ENCODE measurements at places on chromosomes 3 and 15.

GRCh38 chr15:58731756-58732535 lies 17.6 kb downstream of the ADAM10 start:
- no peak for DNase-seq

DNA sequence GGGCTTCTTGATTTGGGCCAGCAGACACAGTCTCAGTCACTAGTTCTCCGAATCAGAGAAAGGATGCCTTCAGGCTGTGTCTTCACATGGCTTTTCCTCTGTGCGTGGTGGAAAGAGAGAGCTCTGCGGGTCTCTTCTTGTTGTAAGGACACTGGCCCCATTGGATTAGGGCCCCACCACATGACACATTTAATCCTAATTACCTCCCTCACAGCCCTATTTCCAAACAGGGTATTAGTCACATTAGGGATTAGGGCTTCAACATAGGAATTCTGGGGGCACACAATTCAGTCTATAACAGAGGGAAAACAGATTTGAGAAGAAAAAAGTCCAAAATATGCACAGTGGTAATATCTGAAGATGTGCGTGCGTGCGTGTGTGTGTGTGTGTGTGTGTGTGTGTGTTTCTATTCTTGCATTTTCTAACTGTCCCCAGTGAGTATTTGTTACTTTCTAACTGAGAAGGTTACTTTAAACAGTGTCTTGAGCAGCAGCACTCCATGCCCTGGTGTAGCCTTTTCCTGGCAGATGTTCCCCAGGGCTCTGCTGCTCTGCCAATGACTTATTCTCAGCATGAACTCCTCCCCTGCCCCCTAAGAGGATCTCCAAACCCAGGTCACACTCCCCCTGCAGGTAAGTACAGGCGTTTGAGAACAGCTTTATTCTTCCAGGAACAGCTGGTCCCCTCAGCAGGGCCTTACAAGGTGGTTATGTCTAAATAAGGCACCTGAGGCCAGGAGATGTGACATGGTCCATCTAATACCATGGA lies 72.9 kb downstream of the RPL39L start:
- DNase-seq = no peak

DNA sequence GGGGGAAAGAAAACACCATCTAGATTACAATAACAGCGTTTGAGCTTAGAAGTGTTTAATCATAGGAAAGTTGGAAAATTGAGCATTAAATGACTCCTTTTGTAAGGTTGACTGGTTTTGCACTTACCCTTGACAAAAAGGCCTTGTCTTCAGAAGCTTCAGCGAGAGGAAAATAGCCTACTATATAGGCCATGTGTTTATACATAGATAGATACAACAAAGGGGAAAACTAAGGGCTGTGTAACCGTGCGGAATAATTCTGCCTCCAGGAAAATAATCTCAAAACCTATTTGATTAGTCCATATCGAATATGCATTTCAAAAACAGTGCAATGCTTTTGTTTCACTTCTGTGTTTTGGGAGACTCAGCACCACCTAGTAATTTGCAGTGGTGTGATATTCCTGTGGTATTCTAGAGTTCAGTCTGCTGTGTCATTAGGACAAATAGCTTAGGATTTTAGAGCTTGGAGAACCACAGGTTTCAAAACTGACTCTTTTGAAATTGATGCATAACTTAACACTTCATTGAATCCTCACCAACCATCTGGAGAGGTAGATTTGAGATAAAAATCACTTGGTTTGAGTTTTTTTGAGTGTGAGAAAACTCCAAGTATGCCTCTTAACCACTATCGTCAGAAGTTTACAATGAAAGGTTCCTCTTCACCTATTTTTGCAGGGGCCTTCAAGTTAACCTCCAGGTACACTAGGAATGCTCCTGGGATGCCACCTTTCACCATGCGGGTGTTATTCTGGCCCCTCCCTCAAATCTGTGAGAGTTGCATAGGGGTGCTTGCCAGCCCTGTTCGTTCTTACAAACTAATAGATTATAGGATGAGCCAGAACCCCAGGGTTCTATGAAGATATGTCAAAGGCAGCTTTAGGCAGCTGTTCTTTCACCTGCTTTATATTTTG lies 1.9 kb downstream of the ARHGAP31 start:
- DNase-seq = no peak

GRCh38 chr3:185715091-185715490 lies 109.8 kb downstream of the IGF2BP2 start:
- no peak for DNase-seq

DNA sequence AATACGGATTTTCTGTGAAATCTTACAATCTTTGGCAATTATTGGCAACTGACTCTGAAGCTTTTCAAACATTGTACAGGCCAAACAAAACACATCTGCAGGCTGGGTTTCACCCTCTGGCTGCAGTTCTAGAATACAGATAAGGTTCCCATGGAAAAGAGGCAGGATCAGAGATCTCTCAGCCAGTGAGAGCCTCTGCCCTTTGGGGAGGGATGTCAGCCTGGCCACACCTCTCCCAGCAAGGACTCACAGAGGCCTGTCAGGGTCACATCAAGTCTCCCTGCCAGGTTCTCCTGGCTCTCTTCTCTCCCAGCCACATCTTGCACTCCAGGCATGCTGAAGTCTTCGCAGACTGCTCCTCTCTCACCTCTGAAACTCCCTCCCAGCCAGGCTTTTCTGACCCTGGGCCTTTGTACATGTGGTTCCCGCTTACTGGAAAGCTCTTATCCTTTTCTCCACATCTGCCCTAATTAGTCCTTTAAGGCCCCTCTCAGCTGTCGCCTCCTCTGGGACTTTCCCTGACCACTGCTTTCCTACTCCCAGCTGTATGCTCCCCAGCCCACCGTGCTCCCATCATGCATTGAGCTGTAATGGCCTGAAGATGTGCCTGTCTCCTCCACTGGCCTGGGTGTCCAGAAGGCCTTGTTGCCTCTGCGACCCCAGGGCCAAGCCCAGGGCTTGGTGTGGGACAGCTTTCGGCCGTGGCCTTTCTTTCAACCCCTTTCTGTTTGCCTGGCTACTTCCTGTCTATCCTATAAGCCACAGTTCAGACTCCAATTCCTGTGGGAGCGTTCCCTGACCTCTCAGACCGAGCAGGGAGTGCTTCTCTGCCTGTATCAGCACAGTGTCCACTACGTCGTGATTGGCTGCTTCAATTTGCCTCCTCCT lies 4.3 kb downstream of the RBP1 start:
- DNase-seq = no peak

GRCh38 chr15:90388462-90389380 lies 679 bp downstream of the IQGAP1 start:
- DNase-seq = peak; percentile 91

GRCh38 chr3:126858887-126859286 lies 124.0 kb upstream of the PLXNA1 start:
- DNase-seq = no peak

DNA sequence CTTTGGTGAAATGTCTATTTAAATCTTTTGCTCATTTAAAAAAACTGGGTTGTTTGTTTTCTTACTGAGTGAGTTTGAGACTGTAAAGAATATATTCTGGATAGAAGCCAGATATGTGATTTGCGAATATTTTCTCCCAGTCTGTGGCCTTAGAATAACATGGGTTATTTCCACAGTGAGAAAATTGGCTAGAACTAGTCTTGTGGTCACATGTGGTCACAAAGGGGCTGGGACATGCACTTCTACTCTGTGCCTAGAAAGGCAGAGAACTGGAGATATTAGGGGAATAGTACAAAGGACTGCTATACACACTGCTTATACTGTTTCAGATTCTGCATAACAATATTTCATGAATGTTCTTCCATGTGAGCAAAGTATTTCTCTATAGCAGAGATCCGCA lies 79.9 kb upstream of the RGMA start:
- no peak for DNase-seq

DNA sequence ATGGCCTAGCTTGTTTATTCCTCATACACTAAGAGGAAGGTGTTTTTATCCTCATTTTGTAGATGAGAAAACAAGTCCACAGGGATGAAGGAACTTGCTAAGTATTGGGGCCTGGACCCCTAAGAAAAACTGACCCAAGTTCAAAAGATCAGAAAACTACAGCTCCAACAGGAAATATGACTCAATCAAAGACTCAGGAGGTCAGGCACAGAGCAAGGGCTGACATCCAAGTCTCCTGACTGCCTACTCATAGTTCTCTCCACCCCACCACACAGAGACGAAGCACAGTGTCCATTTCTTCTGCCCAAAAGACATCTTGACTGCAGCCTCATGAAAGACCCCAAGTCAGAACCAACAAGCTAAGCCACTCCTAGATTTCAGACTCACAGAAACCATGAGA lies 26.9 kb upstream of the TPM1 start:
- no peak for DNase-seq

GRCh38 chr3:104178680-104179079 lies 1188.0 kb upstream of the ALCAM start:
- no peak for DNase-seq

- DNase-seq = no peak
These were observed 97.0 kb downstream of the HHLA2 start for GRCh38 chr3:108393128-108393900.

DNA sequence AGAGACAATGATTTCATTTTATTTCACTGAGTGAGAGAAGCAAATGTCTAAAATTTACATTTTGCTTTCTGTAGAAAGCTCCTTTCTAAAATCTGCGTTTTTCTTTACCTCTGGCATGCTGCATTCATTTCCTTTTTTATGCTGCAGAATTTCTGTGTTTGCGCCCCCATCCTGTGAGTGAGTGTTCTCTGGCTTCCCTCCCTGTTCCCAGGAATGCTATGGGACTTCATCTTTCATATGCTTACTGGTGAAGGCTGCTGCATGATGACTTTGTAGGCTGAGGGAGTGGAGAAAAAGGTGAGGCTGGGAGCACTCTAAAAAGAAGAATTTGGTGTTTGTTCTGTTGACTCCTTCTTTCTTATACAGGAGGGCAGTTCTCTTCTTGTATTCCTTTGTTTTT lies 7.7 kb upstream of the TMC3 start:
- DNase-seq = no peak

GRCh38 chr3:184341925-184342324 lies 4.5 kb downstream of the FAM131A start:
- no peak for DNase-seq

- DNase-seq = no peak
These were observed 70.6 kb upstream of the STT3B start for GRCh38 chr3:31462050-31462569.

DNA sequence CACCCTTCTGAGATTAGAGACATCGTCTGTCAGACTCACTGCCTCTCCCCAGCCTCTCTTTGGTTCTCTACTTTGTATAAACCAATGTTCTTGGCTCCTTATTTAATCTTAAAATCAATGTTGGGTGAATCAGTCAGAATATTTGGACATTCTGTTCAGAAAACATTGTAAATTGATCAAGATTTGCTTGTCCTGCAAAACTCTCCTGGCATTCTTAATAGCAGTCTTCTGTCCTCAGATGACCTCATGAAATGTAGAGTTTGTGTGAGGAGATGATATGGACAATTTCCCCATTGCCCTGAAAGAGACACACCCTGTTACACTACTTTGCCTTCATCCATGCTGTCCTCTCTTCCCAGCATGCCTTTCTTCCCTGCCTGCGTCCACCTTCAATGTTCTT lies 33.6 kb downstream of the CD200R1L start:
- DNase-seq = no peak

DNA sequence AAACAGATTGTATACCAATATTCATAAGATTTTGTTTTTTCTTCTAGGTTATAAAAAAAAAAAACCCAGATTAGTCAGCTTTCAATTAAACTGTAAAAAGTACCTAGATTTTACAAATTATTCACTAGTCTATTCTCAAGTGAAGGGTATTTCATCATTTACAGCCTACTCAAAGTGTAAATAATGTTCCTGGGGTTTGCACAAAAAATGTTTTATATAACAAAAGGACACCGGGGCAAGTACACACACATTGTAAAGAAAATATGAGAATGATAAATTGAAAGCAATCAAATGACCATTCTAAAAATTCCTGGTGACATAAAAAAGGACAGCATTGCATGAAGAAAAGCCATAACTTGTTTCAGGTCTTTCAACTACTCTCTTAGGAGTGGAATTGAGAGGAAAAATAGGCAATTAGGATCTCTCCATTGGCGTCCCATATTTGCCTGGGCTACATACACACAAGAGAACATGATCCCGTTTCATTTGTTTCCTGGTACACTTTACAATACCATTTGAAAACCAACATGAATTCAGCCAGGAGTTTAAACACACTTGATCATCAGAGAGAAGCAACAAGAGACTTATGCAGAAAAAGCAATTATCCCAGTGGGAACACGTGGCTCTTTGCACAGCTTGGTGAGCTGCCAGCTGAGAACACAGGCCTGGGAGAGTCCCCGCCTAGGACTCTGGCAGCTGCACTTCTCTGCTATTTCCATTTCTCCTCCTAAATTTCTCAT lies 1039.2 kb downstream of the ROBO1 start:
- DNase-seq = no peak

DNA sequence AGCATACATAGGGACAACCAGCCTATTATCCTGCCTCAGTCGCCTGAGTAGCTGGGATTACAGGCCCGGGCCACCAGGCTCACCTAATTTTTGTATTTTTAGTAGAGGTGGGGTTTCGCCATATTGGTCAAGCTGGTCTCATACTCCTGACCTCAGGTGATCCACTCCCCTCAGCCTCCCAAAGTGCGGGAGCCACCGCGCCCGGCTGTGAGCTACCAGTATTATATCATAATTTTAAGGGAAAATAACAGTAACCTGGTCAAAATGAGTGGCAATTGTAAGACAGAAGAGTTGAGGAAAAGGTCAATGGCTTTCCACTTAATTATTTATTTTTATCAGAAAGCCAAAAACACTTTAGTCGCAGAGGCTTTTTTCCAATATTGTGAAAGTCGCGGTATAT lies 652.6 kb upstream of the BCHE start:
- DNase-seq = no peak

GRCh38 chr3:52032702-52033408 lies 23.5 kb downstream of the DUSP7 start:
- DNase-seq = no peak

- no peak for DNase-seq
These were observed 1.0 kb downstream of the SNX1 start for GRCh38 chr15:64096668-64097384.

DNA sequence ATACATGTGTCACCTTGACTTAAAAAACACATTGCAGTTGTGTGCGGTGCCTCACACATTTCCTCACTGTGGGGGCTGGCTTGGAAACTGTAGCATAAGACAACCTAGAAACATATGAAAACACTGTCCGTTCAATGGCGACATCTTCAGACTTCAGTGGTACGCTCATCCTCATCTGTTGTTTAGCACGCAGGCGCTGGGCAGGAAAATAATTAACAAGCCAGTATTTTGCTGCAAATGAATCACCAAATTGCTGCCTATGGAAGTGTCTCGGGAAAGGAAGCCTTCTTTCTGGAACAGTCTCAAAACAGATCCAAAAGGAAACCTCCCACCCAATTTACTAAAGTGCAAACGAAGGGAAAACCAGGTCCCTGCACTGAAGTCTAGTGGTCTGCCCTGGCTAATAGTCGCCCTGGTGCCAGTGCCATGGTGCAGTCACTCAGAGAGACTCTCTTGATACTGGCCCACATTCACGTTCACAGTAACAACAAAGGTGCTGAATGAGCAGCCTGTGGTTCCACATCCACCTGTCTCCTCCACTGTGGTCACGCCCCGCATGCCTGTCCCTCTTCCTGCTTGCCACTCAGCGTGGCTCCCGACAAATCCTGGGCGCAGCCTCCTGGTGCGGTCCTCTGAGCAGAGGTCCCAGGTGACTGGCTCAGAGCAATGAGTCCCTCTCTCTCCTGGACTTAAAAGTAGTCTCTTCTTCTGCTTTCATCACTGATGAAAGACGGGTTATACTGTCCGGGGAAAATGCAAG lies 35.6 kb upstream of the MUC13 start:
- DNase-seq = no peak

- DNase-seq = no peak
These were observed 25.2 kb downstream of the LRRK1 start for GRCh38 chr15:100944244-100944895.
